ENCODE measurements at places on chromosomes 3 and 15.

- no peak for DNase-seq
Observed at GRCh38 chr15:97023488-97023844, 693.0 kb downstream of the NR2F2 start.

- DNase-seq = no peak
Observed at GRCh38 chr3:195001961-195002861, 268.7 kb downstream of the XXYLT1 start.

DNA sequence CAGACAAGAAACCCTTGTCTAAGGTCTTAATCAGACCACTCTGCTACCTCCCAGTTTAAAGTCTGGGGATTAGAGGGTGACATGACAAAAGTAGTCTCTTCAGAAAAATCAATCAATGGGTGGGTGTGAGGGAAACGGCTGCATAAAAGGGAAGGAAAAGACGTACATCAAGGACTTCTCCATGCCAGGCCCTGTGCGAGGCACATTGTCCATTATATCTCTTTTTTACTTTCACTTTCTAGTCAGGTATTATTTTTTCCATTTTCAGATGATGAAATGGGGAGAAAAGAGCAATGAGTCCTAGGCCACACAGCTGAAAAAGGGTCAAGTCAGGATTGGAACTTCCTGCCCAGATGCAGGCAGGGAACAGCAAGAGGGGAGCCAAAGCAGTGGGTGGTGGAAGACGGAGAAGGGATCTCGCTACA is 4.6 kb upstream of the CX3CR1 start:
- no peak for DNase-seq

DNA sequence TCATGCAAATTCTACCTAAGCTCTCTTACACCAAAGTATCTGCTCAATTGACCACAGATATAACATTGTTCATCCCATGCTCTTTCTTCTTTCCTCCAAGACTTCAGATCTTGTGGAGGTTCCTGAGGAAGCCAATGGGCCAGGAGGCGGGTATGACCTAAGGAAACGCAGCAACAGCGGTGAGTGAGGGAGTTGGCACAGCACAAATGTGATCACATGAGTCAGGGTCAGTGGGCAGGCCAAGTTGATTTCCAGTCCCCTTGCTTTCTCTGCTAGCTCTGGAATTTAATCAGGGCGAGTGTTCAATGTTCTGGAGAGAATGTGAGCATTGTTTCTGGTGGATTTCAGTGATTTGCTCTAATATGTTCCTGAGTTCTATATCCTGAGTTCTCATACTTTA is 112.7 kb downstream of the STAC start:
- DNase-seq = no peak
